ENCODE measurements at places on chromosomes 1 and 21.

DNA sequence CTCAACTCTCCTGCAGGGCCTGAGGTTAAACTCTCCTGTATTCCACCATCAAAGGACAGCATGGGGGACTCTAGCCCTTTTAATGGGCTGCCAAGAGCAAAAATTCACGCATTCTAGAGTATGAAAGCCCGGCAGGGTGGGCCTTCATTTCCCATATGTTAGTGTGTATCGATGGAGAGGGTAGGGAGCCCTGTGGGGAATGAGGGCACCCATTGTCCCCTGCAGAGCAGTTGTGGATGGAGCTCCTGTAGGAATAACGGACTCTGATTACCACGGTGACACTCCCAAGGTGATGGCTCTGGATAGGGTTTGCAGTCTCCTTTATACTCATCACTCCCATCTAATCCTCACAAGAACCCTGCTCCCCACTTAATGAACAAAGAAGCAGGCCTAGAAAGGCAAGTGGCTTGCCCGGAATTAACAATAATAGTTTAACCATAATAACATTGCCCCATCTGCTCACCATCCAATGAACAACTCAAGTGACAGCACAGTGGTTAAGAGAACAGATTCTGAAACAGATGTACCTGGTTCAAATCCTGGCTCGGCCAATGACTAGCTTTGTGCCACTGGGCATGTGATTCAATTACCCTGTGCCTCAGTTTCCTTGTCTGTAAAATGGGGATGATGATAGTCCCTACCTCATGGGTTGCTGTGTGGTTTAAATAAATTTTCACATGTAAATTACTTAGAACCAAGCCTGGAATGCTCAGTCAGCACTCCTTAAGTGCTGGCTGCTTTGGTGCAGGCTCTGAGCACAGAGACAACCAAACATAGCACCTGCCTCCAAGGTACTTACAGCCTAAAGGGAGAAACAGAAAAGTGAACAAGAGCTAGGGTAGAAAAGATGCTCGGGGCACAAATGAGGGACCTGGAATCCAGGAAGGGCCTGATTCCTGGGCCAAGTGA is 29.0 kb downstream of the HIVEP3 start:
- no peak for DNase-seq

- DNase-seq, result no peak
These were observed 68.4 kb downstream of the TLR5 start for GRCh38 chr1:223074445-223075300.

- no peak for DNase-seq
These were observed 35.6 kb downstream of the MSTO1 start for GRCh38 chr1:155645648-155646047.

DNA sequence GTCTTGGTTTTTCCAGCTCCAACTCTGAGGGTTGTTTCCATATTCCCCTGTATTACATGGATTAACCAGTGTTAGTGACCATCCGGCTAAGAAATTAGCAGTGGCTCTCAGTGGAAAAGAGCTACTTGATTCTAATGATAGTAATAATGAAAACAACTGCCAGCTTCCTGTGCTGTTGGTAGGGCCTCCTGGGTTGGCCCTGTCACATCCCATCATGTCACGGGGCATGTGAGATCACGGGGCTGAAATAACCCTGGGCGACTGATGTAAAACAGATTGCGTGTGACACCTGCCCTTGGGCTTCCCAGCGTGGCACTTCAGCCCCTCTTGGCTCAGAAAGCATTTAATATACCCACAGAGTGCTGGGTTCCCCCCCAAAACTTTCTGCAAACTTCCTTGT is 149.0 kb downstream of the ROR1 start:
- DNase-seq, result no peak

DNA sequence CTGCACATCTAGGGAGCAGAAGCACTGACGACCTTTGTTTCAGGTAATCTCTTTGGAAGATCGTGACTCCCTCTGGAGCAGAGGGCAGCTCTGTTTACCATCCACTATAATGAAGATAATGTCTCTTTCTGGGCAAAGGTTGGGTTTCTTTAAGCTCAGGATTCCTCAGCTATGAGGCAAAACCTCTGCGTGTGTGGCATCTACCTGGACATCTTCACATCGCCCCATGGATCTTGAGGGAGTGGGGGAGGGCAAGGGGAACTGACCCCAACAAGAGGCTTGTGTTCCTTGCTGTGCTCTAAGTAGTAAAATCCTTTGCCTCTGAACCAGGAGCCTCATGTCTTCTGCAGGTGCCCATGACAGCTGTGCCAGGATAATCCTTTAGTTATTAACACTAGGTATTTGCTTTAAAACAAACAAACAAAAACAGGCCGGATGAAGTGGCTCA is 19.6 kb downstream of the SPATA45 start:
- no peak for DNase-seq

Measured in left renal pelvis (tissue), 4 donors.